ENCODE measurements at places on chromosomes 16 and 17.

- DNase-seq, result no peak
Observed at GRCh38 chr16:14347706-14348105, 276.6 kb downstream of the MRTFB start.

DNA sequence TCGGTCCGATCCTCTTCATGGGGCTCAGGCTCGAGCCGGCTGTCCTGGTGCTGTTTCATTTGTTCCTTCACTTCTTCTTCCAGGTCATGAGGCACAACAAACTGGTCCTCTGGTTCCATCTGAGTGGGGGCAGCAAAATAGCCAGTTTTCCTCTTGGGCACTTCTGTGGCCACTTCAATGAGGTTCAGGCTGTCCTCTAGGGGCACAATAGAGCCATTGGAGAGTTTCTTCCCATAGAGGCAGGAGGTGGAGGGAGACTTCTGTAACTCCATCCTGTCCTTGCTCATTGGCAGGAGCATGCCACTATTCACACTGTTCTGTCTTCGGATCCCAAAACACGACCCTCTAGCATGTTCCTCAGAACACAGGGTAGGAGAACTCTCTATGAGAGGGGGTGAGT, 22.9 kb downstream of the MARVELD3 start:
- no peak for DNase-seq

GRCh38 chr16:63960321-63960720, 1161.5 kb downstream of the CDH11 start:
- no peak for DNase-seq

DNA sequence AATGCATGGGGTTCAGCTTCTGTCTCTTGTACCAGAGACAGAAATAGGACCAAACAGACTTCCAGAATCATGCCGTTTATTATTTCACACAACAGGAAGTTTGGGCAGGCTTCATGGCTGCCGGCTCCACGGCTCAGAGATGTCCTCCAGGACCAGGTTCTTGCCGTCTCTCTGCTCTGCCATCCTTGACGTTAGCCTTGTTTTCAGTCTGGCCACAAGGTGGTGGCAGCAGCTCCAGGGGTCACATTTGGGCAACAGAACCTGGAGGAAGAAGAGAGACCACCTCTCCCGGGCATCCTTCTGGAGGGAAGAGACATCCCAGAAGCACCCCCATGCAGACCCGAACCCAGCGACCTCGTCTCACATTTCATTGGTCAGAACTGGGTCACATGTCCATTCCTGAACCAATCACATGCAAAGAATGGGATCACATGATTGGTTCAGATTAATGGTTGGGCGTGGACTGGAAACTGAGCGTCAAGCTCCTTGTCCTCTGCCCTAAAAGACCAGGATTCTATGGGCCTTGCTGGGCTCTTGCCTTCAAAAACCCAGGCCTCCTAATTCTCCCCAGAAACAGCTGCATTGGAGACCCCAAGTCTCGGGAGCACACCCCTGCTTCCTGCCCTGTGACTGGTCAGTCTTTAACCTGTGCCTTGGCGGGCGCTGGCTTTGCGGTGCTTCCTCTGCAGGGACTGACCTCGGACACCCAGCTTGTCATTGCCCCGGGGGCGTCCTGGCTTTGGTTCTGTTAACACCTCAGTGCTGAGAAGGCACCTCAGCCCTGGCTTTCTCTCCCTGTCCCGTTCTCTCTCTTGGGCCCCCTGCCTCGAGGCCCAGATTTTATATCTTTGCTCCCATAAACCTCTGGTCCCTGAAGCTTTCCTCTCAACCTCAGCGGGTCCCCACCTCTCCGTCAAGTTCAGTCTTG, 63.3 kb downstream of the IRF8 start:
- DNase-seq, result no peak

- DNase-seq, result peak; percentile 64
Observed at GRCh38 chr16:58034128-58034685, 8.7 kb downstream of the MMP15 start.

- peak; percentile 95 for DNase-seq
Observed at GRCh38 chr16:85220125-85220839, 108.0 kb upstream of the CIBAR2 start.

- DNase-seq, result no peak
Observed at GRCh38 chr16:84514874-84515835, 10.7 kb upstream of the MEAK7 start.

DNA sequence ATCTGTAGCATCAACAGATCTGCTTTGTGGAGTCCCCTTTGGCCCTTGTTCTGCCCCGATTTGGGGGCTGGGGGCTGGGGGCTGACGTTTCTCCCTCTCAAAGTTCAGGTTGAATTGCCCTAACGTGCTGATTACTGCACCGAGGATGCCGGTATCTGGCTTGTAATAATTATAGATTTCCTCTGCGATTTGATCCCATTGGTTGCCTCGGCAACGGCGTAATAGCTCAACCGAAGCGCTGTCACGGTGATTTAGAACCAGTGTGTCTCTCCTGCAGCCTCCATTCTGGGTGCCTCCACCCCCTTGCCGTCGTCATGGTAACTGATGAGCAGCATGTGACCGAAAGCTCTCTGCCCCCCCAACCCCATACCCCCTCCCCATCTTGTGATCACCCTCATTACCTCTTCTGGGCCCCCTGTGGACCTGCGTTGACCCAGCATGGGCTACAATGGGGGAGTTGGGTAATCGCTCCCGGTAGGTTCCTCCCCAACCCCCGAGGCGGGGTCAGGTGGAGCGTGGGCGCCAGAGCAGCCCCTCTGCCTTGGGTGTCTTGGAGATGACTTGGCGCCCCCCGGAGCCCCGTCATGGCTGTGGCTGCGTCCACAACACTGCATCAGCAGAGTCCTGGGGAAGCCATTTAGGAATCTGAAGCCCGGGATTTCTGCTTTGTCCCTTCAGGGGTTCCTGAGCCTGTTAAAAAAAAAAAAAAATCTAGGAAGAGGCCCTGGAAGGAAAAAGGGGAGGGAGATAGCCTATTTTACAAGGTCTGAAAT, 38.4 kb downstream of the ABAT start:
- DNase-seq, result no peak

- no peak for DNase-seq
Observed at GRCh38 chr16:80946481-80946880, 60.2 kb downstream of the CMC2 start.

- DNase-seq, result no peak
Observed at GRCh38 chr16:19506965-19507364, 14.9 kb downstream of the GDE1 start.

DNA sequence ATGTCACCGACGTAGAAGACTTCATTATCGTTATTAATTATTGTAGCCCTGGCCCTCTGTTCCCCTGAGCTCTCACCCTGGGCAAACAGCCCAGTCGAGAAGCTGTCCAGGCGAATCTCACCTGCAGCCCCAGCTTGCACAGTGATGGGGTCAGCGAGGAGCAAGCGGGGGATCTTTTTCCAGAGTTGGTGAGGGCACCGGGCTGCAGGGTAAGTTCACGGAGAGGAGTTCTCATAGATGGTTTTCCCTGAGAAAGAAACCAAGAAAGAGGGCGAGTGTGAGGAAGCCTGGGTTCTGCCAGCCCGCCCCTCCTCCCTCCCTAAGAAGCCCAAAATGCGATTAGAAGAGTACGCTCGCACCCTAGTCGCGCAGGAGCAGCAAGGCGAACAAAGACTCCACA, 436 bp downstream of the SPAG5 start:
- no peak for DNase-seq

DNA sequence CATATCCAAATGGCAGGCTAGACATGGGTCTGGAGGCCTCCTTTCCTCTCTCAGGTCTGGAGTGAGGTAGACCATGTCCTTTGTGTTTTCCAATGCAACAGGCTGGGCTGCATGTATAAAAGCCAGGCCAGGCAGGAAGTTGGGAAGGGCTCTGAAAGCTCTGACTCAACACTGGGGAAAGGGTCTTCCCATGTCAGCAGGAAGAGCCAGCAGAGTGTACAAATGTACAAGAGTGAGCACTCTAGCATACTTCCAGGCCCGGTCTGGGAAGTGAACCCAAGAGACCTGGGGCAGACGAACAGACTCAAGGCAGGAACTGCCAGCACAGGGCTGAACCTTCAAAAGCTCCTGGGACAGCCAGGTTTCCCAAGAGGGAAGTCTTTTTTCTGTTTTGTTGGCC, 7.0 kb downstream of the ATPAF2 start:
- DNase-seq, result no peak

GRCh38 chr16:69532641-69533455, 32.9 kb upstream of the NFAT5 start:
- no peak for DNase-seq

- DNase-seq, result no peak
Observed at GRCh38 chr17:56653877-56654276, 60.4 kb downstream of the NOG start.

- no peak for DNase-seq
Observed at GRCh38 chr17:69505740-69506139, 91.2 kb downstream of the MAP2K6 start.

- peak; percentile 77 for DNase-seq
Observed at GRCh38 chr17:4942760-4943508, 2.9 kb downstream of the RNF167 start.

DNA sequence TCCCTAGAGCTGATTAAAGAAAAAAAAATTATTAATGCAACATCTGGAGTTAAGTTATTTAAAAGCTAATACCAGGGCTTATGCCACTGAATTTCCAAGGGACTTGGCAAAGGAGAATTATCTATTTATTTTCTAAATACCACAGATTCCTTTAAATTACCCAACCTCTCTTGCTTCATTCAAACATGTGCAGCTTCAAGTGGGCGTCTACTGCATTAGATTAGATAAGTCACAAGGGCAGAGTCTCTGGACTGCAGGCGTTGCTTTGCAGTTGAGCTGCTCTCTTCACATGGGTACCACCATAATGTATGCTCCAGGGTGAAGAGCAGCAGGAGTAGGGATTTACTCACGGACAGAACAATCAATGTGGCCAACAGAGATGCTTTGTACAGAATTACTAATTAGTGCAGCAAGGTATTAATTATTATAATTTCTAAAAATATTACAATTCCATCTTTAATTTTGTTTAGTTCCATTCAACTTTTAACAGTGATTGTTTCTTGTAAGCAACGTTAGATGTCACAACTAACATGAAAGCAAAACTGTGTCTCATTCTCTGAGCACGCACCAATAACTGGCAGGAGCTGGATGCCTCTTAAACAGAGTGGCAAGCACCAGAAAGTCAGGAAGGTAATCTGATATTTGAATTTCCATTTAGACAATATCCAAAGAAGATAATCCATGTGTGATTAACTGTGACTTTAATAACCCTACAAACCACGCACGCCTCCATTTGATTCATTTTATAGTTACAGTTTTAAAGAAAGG, 214.2 kb downstream of the STX8 start:
- DNase-seq, result peak; percentile 88

GRCh38 chr17:72942579-72942978, 149.9 kb downstream of the SLC39A11 start:
- DNase-seq, result no peak

DNA sequence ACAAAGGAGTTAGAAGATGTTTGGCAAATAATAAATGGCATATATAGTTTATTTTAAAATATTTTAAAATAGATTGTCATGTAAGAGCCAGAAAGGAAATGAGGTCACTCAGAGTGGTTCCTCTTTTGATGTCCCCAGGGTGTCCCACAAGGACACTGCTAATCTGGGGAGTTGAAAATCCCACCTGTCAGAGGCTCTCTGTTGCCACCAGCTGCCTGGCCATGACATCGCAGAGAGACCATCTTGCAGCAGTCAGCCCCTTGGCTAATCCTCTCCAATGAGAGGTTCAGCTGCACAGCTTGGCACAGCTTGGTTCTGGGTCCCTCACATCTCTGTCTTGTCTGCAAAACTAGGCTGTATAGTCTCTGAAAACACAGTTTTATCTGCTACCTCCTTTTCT, 11.0 kb upstream of the RBFOX1 start:
- DNase-seq, result no peak

- no peak for DNase-seq
Observed at GRCh38 chr17:65688307-65688706, 126.9 kb upstream of the AXIN2 start.

- no peak for DNase-seq
Observed at GRCh38 chr16:16120044-16120381, 103.3 kb downstream of the ABCC6 start.

GRCh38 chr17:45703806-45704205, 80.3 kb upstream of the CRHR1 start:
- DNase-seq, result no peak

- DNase-seq, result no peak
Observed at GRCh38 chr16:20853981-20854620, 46.1 kb downstream of the DCUN1D3 start.

DNA sequence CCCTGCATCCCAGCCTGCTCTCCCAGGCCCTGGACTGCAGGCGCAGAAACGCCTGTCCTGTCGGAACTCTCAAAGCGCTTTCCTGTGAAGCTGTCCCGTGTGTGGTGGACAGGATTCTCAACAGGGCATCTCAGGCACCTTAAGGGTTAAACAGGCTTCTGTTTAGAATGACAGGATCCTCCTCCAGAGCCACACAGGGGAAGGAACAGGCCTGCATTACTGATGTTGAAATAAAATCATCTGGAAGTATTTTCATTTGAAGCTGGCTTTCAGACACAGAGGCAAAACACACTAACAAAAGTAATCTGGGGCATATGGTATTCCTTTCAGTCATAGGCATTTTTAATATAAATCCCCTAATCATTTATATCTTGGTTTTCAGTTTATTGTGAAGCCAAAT, 7.4 kb downstream of the HS3ST3A1 start:
- no peak for DNase-seq

GRCh38 chr17:34172390-34172918, 82.6 kb upstream of the CCL2 start:
- DNase-seq, result no peak

DNA sequence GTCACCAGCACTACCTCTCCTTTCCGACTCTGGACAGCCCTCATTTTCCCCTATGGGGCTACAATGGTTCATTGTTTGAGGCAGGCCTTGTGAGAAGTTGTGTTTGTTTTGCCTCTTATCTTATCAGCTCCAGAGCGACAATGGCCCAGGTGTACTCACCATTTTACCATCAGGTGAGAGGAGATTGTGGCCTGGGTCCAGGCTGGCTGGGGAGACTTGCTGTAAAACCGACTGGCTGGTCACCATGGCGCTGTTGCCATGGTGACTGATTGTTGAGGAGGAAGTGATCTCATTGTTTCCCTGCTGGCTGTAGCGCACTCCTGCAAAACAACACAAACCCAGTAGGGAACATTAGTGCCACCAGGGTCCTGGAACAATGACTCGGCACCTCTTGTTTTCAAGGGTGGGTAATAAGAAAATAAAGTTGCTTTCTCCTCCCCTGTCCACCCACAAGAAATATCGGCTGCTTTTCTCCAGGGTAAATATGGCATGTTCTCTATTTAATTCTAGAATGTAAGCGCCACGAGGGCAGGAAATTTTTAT, 34.4 kb downstream of the HNF1B start:
- DNase-seq, result no peak

GRCh38 chr17:72030067-72030899, 90.5 kb upstream of the SOX9 start:
- peak; percentile 74 for DNase-seq

DNA sequence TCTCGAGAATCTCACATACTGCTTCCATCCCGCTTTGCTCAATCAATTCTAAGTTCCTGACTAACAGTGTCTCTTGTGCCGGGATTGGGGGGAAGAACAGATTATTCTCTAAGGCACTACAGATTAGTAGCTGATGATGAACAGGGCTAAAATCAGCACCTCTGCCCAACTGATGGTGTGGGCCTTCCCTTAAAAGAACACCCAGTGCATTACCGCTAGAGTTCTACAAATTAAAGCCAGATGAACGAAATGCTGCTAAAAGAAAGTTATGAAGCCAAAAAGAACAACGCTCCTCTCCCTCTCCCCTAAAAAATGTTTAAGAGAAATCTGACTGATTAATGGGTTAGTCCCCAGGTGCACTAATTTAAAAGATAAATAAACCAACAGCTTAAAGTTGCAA, 4.4 kb downstream of the CDC27 start:
- peak; percentile 41 for DNase-seq

All from osteoblast (primary cell).